ENCODE measurements at places on chromosomes 3 and 15.
A peak's percentile ranks its signal among the peaks of the same experiment; 100 is the strongest.

DNA sequence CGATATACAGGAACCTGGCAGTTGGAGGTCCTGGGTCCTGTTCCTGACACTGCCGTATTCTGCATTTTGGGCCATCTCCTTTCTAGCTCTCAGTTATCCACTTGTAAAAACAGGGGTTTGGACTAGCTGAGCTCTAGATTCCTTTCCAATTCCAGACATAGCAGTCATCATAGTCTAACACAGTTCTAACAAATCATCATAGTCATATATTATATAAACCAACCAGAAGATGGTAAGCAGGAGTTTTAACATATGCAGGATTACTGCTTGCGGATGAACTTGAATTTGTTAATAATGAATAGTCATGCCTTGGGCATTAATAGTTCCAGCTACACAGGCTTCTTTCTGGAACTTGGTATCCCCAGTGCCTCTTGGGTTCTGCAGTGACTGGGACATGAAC lies 26.6 kb downstream of the MASP1 start:
- DNase-seq, result no peak

DNA sequence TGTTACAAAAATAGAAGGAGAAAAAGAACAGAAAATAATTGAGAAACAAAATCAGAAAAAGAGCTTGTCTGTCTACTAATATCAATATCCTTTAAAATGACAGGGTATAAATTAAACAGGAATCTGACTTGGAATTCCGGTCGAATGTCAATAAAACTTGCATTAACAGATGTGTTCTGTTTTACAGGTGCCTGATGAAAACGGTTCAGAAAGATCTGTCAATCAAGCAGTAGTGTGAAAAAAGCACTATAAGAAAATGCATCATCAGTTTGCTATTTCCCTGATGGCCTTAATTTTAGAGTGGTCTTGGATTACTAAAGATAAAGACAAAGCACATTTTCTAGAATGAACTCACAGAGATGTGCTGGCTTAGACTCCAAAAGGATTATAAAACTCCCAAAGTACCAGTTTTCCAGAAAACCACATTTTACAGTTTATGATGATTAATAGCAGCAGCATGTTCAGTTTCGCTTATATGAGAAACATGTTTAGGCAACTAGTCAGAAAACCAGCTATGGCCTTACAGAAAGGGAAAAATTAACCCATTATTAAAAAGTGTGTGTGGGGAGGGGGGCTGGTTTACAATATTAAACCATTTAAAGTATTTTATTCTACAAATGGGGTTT lies 8.2 kb upstream of the C3orf38 start:
- no peak for DNase-seq

- DNase-seq, result no peak
Measured at GRCh38 chr15:73985101-73985873, 6.8 kb downstream of the STOML1 start.

GRCh38 chr3:20035019-20035418 lies 5.2 kb upstream of the KAT2B start:
- DNase-seq, result no peak

DNA sequence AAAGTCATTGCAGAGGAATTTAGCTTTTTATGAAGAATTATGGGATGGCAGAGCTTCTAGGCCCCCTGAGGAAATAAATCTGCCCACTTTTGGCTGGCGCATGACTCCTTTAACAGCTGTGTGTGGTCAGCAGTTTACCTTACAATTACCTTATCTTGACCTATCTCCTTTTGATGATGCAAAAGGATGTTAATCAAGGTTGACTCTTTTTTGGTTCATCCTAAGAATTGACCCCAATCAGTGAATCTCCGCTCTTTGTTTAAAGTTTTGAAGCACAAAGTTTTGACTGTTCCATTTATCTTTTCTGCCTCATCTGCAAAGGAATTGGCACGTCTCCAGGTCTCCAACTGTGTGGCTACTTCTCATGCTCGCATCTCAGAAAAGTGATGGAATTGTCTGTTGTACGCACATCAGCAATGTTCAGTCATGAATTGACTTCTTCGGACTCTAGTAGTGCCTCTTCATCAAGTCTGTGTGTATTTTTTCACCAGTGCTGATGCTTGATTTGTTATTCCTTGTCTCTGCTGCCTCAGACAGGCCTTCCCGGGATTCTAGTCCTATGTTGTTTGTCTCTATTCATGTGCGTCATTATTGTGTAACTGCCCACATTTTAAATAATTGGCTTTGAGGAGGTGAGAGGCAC lies 196.2 kb upstream of the CFAP20DC start:
- no peak for DNase-seq

DNA sequence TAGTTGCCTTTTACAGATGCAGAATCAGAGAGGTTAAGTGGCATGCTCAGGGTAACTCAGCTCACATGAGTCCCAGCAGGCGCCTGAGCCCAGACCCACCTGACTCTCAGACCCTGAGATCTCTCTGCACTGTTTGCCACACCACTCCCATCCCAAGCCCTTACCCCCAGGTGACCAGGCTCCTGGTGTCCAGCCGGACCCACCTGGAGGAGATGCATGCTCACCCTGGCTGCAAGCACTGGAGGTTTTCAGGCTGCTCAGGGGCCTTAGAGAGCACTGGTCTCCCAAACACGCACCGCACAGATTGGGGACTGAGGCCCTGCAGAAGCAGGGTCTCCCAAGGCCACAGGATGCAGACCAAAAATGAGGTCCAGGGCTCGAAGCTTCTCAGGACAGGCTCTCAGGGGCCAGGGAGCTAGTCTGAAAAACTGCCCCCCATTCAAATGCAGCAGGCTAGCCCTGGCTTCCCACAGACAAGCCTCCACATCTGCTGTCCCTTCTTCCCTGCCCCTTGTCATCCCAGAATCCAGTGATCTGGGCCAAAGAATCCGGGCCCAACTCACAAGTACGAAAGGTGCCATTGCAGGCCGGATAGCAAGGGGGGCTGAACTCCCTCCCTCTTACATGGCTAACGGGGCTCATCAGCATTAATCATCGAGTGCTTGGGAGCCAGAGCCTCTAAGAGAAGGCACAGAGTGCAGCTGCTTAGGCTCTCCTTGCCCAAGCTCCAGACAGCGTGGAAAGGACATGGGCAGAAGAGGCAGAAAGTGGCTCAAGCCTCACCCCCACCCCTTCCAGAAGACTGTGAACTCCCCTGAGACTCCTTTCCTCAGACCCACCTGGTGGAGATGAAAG lies 90.2 kb upstream of the PRR20G start:
- DNase-seq, result no peak

GRCh38 chr3:16266714-16267113 lies 1.7 kb downstream of the OXNAD1 start:
- no peak for DNase-seq

- DNase-seq, result no peak
Measured at GRCh38 chr15:51641490-51642130, 19.0 kb upstream of the DMXL2 start.

DNA sequence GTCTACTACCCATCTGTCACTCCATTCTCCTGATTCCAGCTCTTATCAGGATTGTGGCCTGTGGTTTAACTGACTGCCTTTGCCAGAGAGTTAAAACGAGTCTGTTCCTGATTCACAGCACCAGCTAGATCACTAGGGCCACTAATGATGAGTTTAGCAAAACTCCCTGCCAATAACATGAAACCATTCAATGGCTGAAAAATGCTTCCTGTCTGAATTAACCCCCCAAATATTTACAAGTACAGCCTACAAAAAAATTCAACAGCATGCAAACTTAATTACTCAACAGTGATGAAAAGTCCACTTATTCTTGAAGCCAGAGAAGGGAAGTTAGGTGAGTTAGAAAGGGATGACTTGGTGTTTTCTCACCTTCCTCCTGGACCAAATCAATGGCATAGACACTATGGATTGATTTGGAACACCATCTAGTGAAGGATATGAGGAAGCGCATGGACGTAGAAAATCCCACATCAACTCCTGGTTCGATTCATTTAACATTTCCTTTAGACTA lies 141.4 kb downstream of the TGFBR2 start:
- no peak for DNase-seq

- DNase-seq, result no peak
Measured at GRCh38 chr15:35932531-35932930, 386.6 kb upstream of the DPH6 start.

- no peak for DNase-seq
Measured at GRCh38 chr3:19030522-19030839, 117.8 kb upstream of the KCNH8 start.

- DNase-seq, result no peak
Measured at GRCh38 chr15:59002418-59002859, 15.0 kb downstream of the RNF111 start.

DNA sequence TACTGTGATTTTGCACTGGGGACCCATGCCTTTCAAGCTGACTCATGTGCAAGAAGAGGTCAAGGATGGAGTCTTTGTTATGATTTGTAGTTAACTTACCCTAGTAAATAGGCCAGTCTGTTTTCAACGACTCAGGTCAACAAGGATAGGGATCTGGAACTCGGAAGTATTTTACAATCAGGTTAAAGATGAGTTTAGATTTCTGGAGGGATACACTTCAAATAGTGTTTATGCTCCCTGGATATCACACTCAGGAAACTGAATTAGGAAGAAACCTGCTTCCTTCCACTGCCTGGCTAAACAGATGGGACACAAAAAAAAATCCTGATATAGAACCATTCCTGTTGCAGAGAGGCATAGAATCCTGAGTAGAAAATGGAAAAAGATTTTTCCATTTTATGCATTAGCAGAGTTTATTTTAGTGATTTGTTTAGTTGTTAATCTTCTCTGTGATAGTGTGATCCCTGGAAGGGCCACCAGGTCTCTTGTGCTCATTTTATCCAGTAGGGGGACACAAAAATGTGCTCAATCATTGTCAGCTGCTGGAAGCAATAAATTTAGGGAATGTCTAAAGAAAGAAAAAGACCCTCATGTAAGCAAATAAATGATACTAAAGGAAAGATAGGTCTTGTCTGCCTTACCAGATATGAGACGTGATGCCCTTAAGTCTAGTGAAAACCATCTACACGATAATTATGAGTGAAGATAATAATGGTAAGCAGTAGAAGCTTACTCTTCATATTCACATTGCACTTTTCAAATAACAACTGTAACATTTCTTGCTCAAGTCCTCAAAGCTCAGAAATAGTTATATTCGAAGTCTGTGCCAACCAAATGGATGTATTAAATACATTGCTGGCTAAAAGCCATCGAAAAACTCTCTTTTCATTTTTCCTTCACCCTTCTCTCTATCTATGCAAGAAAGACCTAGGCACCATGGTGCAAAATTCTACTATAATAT lies 452.1 kb upstream of the KCNMB2 start:
- DNase-seq, result no peak

DNA sequence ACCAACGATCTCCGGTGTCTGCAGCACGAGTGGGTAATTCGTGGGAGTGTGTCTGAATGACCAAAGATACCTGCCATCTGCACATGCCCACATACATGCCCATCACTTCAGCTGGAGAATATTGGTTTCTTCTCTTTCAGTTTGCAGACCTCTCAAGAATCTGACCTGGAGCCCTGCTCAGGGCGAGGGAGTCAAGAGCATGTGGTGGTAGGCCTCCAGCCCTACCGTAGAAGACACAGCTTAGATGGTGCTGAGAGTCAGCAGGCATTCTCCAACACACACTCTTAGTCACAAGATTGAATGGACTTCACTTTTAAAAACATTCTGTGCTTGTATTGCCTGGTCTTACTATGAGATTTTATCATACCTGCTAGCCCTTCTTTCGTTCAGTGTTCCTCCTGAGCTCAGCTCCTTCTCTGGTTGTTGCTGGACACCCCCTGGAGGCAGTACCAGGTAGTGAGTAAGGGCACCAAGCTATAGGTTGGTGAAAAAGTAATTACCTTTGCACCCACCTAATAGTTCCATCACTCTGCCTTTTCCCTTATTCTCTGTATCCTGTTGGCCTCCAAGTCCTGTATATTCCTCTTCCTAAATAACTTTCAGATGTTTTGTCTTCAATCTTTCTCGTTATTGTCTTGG lies 252.0 kb downstream of the CACNA2D3 start:
- DNase-seq, result no peak

DNA sequence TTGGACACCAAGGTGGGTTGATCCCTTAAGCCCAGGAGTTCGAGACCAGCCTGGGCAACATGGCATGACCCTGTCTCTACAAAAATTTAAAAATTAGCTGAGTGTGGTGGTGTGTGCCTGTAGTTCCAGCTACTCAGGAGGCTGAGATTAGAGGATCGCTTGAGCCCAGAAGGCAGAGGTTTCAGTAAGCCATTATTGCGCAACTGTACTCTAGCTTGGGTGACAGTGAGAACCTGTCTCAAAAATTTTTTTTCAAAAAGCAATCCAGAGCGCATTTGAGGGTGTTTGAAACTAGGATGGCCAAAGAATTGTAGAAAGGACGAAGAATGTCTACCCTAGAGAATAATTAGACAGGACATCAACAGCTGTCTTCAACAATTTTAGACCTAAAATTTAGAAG lies 103.4 kb downstream of the STAC start:
- no peak for DNase-seq

GRCh38 chr3:195203606-195204005 lies 67.4 kb downstream of the XXYLT1 start:
- peak; percentile 28 for DNase-seq
